ENCODE measurements at places on chromosomes 5 and 9.

DNA sequence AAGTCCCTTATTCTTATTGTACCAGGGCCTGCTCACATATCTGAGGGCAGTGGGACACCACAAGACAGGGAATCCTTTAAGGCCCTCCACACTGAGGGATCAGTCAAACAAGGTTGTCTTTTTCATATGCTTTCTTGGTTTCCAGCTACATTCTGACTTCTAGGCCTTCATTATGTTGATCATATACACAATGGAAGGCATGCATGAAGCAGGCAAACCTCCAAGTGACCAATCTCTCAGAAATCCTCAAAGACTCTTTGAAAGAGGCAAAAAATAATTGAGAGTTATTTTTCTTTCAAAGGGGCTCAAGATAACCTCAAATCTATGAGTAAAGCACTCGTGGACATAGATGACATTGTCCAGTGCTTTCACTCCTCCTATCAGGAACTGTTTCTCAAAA lies 1195.9 kb upstream of the ACO1 start:
- no peak for DNase-seq

GRCh38 chr5:40828690-40829661 lies 6.0 kb downstream of the RPL37 start:
- DNase-seq = no peak

- DNase-seq = peak; percentile 36
These were observed 5.3 kb downstream of the SLC34A1 start for GRCh38 chr5:177389241-177390169.

GRCh38 chr5:111731638-111732037 lies 25.4 kb downstream of the NREP start:
- DNase-seq = no peak

- DNase-seq = no peak
These were observed 257.2 kb downstream of the KIF4B start for GRCh38 chr5:155270725-155271124.

Measured in stimulated activated CD4-positive, alpha-beta T cell treated with anti-CD3 and anti-CD28 coated beads, Interleukin-4, amount 100 ng/mL, for 48 hours (primary cell).